ENCODE measurements at places on chromosomes 4 and X. TPM values are rescaled to one million over a fixed set of nuclear protein-coding genes. Genes with fewer than 3 reads are reported as not detected.

CLDN22 gene
- not detected for total RNA-seq

ATP8A1 gene
- total RNA-seq = 12.5 TPM

EVC gene
- total RNA-seq = 24.1 TPM

CPE gene
- total RNA-seq = 70.4 TPM

NWD2 gene
- total RNA-seq = 0.36 TPM

SPINK2 gene
- total RNA-seq = not detected

GPR82 gene
- total RNA-seq = 0.26 TPM

PRRG3 gene
- 0.91 TPM for total RNA-seq

PLK4 gene
- 4.7 TPM for total RNA-seq

TRIM75 gene
- total RNA-seq = not detected

FAM9B gene
- 0.65 TPM for total RNA-seq

BGN gene
- 77.5 TPM for total RNA-seq

MAGED4 gene
- 10.9 TPM for total RNA-seq

FRMD7 gene
- 1.6 TPM for total RNA-seq

REPS2 gene
- 24.3 TPM for total RNA-seq

Measured in ureter (tissue), 1 donor.